ENCODE measurements at places on chromosomes 11 and 22.
A peak's percentile ranks its signal among the peaks of the same experiment; 100 is the strongest.

- DNase-seq: no peak
Measured at GRCh38 chr11:75591966-75592365, 29.9 kb downstream of the SERPINH1 start.

GRCh38 chr11:30889143-30889794 is 303.1 kb upstream of the MPPED2 start:
- no peak for DNase-seq

DNA sequence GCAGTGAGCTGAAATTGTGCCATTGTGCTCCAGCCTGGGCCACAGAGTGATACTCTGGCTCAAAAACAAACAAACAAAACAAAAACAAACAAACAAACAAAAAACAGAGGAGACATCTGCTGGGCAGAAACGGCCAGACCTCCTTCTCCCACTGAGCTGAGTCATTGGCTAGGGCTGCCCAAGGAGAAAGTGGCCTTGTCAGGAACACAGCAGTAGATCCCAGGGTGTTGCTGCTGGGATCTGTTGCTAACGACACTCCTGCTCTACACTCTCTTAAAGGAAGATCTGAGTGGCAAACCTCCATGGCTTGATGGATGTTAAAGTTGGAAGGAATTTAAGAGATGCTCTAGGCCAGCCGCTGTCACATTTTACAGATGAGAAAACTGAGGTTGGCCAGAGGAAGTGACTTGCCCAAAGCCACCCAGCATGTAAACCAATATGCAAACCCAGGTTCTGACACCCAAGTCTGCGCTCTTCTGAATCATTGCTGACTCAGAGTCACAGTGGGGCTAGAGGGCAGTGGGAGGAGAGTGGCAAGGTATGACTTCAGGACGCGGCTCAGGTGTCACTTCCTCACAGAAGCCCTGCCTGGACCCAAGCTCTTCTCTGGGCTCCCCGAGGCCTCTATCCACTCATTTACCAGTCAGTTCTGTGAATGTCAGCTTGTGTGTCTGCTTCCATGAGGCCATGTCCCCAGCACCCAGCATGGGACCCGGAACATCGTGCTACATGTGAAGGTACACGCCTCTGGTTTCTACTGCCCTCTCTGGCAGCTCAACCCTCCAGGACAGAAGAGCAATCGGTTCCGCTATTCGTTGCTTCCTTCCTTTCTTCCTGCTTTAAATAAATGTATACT is 11.3 kb upstream of the GDPD5 start:
- DNase-seq: no peak

DNA sequence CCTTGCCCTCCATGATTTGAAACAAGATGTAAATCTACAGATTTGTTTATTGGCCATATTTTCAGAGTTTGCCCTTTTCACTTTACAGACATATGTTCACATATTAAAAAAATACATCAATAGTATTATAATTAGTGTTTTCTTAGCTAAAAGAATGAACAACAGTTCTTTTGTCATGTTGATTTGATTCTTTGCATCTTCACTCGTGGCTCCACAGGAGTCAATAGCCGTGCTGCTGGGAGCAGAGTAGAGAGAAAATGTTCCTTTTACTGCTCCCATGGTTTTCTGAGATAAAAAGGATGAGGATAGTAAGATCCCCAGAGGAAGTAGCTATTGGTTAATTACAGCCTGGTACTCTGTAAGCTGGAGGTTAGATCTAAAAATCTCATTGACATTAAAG is 151.2 kb downstream of the PGR start:
- DNase-seq: no peak

DNA sequence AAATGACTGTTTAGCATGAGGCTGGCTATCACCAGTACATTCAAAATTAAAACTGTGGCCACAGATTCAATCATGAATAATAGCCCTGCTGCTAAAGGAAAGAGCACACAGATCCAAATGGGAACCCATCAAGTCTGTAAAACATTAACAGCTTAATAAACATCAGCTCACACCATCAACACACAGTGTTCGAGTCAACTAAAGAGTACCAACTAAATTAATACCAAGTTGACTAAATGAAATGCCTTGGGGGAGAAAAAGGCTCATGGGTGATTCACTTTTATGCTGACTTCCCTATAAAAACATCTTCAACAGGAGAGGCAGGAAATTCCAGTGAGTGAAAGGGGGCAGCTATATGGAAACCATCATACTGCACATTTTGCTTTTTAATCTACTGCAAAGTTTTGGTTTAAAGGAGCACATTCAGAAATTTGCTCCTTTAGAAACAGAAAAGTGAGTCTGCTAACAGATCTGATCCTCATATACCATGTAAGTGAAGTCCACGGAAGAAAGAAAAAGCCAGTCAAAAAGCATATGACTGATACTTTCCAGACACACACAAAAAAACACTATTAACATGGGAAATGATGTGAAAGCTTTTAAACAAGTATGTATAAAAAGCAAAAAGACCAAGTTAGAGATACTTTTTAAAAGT is 16.3 kb downstream of the LGR4 start:
- DNase-seq: no peak

DNA sequence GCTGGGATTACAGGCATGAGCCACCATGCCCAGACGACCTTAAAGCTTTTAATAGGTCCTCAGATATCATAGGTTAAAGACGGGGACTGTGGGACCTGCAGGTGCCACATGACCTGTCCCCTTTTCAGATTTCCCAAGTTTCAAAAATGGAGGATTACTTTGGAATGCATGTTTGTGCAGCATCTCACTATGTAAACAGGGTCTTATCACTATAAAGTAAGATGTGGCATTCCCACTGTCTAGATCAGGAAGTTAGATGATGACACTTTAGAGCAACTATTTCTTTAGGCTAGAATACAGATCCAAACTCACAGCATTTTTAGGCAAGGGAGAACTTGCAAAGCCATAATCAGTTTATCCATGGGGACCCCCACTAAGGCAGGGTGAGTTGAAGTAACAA is 92.8 kb downstream of the USP35 start:
- no peak for DNase-seq

GRCh38 chr11:121090145-121090721 is 10.8 kb upstream of the TECTA start:
- no peak for DNase-seq

DNA sequence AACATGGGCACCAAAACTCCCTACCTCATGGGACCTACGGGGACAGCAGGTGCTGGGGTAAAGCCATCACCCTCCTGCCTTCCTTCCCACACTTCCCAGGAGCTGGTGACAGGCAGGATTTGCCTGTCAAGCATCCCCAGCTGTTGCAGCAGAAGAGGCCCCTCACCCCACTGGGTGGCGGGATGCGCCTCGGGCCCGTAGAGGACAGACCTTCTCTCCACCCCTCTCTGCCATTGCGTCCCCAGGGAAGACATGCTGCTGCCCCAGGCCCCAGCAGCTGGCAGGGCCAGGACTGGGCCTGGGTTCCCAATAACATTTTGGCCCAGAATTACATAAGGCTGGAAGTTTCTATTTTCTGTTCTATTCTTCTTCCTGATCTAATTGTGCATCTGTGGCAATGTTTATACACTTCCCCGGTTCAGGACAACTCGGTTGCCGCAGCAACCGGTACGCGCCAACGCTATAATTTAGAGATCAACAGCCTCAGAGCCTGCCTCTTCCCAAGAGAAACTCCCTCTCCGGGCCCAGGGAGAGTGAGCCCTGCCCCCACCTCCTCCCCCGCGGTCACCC is 25.4 kb downstream of the KCNJ4 start:
- DNase-seq: no peak

GRCh38 chr22:30221121-30221992 is 25.2 kb downstream of the LIF start:
- DNase-seq: no peak

DNA sequence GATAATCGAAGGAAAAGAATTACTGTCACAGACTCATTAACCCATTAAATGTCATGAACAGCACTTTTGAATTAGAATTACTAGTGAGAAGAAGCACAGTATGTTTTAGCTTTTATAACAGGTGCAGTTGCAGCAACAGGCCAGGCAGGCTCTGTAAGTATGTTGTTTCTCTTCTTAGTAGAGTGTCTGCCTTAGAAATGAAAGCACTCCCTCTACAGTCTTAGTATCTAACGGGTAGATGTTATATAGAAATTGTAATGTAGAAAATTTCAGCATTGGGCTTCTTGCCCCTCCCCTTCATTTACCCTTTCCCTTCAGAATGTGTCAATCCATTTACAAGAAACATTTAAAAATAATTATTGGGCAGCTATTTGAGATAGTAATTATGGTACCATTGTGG is 87.4 kb downstream of the HIPK3 start:
- no peak for DNase-seq

DNA sequence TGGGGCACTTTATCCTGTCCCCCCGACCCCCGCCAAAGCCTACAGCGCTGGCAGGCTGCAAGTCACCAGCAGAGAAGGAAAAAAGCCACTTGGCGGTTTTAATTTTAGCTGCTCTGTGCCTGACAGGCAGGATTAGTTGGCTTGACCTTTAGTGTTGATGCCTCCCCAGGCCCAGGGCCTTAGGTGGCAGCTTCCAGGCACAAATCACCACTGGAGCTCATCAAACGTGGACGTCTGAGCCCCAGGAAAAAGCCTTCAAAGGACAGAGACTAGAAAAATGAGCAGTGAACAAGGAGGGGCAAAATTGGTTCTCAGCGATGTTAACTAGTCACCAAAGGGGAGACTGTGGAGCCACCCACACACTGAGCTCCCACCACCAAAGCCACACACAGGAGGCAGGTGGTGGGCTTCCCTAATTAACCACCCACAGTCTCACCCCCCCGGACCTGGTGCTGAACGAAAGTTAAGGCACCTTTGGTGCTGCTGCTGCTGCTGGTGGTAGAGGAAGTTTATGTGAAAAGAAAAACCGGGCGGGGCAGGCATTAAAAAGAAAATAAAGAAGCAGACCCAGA is 4.4 kb upstream of the PYGM start:
- no peak for DNase-seq

DNA sequence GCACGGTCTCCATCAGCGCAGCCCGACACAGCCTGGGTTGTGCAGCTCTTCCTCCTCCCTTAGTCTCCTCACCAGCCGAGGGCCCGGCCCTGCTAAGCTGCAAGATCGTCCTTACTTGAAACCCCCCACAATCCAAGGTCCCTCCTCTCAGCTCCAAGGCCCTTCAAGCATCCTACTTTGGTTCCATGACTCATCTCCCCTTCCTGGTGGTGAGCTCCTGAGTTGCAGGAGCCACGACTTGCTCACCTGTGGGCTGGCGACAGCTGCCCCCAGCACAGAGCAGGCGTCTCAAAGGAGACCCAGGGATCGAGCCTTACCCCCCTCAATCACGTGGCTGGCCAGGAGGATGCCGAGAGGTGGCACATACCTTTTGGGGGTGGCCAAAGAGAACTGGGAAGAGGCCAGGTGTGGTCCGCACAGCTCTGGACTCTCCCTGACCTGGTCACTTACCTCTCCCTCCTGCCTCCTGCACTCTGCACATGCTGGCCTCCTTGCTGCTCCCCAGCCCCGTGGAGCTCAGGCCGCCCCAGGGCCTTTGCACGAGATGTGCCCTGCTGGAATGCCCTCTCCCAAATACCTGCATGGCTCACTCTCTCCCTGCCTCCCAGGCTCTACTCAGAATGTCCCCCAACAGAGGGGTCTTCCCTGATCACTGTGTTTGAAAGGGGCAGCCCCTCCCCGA is 35.2 kb upstream of the FADD start:
- DNase-seq: no peak

- no peak for DNase-seq
Measured at GRCh38 chr22:41140365-41140957, 48.1 kb downstream of the EP300 start.

- DNase-seq: no peak
Measured at GRCh38 chr11:8839957-8840945, 70.7 kb upstream of the AKIP1 start.

GRCh38 chr11:134882141-134882540 is 470.1 kb upstream of the B3GAT1 start:
- no peak for DNase-seq

GRCh38 chr11:14232652-14233051 is 126.3 kb downstream of the RRAS2 start:
- no peak for DNase-seq

DNA sequence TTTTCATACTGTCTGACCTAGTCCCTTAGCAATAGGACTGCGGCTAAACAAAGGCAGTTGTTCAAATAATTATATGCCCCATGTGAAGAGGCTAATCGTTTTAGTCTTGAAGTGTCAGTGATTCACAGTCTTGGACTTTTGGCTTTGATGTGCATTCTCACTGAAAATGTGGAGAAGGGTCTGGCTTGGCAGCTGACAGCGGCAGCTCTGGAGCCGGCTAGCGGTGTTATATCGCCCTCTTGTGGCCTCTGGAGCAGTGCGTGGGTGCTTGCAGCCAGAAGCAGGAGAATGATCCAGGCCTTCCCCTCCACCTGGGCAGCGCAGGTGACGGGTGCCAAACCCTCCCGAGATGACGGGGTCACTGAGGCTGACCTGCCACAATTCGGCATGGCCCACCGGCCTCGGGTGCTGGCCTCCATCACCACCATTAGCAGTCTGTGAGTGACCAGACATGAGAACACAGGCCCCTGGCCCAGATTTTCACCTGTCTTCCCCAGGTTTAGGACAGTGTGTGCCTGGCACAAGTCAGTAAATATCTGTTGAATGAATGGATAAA is 90.3 kb upstream of the PITPNB start:
- DNase-seq: peak; percentile 57

GRCh38 chr11:9700105-9700801 is 36.4 kb downstream of the SWAP70 start:
- DNase-seq: no peak

DNA sequence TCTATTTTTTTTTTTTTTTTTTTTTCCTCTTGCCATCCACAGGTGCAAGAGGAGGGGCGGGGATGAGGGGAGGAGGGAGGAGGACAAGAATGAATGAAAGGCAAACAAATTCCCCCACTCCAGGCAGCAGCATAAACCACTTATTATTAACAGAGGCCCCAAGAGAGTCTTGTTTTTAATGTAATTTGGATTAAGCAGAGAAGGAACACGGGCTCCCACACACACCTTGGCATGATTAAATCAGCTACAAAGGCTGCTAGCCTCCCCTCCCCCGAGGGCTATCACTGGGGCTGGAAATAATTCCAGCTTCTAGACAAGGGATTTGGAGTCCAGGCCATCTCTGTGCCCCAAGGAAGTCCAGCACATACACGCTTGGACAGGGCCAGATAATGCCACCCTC is 93.4 kb upstream of the DRD2 start:
- DNase-seq: no peak

- DNase-seq: no peak
Measured at GRCh38 chr22:46549971-46550641, 12.7 kb upstream of the CELSR1 start.

GRCh38 chr11:14905104-14906033 is 13.3 kb upstream of the CYP2R1 start:
- DNase-seq: no peak

GRCh38 chr22:45341498-45341897 is 31.8 kb downstream of the FAM118A start:
- DNase-seq: no peak

GRCh38 chr22:35719212-35719875 is 1.7 kb downstream of the APOL5 start:
- DNase-seq: no peak

DNA sequence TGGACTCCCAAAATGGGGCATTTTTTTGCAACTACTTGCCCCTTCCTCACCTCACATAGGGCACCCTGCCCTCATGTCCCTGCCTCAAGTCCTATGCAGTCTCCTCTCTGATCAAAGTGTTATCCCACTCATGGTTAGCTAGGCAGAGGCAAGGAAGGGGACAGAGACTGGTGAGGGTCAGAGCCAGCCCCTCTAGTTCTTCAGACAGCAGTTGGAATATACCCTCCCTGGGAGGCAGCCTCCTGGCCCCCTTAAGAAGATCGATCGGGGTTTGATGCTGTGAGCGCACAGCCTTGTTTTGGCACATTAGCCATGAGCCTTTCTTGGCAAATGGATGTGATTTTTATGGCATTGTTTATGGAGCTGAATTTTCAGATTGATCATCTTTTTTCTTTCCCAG is 436.9 kb downstream of the BUD13 start:
- no peak for DNase-seq

- DNase-seq: no peak
Measured at GRCh38 chr11:20949585-20949984, 280.2 kb downstream of the NELL1 start.
